ENCODE measurements at places on chromosomes 2 and 18.

DNA sequence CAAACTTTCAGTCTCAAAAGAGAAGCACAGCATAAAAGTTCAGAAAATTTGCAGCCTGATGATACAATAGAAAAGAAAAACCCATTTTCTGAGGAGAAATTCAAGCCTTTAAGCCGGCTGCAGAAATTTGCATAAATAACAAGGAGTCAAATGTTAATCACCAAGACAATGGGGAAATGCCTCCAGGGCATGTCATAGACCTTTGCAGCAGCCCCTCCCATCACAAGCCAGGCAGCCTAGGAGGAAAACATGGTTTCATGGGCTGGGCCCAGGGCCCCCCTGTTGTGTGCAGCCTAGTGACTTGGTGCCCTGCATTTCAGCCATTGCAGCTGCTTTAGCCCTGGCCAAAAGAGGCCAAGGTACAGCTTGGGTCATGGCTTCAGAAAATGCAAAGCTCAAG, 54.1 kb upstream of the CAVIN2 start:
- no peak for DNase-seq

- no peak for DNase-seq
These were observed 11.6 kb downstream of the NOSTRIN start for GRCh38 chr2:168814046-168814445.

GRCh38 chr2:47177043-47177565, 22.0 kb upstream of the STPG4 start:
- DNase-seq = no peak

DNA sequence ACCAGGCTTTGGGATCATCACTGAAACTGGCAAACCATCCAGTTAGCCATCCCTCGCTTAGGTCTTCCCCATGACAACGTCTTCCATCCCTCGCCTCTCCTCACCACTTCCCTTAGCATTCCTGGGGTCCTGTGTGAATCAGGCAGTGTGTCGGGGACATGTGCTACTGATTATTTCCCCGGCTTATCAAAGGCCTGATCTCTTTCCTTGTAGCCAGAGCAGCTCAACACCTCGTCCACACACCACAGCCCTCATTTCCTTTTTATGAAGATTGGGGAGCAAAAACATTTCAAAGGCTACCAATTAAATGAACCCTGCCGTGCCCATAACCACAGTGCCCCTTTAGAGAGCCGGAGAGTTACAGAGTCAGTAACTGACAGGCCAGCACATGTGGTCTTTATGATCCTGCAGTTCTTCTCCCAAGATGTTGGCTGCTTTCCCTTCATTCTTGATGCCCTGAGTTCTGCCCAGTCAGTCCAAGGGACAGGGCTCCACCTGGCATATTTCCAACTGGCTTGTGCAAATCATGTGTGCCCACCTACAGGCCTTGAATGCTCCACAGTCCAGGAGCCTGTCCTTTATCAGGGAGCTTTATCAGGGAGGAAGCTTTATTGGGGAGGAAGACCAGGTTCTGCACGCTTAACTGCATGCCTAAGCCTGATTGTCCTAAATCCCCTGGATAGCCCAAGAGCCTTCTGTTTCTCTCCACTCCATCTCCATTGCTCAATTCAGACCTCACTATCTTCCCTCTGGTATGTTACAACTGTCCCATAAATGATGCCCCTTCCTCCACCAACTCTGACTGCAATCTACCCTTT, 343.1 kb downstream of the CYRIA start:
- DNase-seq = no peak

DNA sequence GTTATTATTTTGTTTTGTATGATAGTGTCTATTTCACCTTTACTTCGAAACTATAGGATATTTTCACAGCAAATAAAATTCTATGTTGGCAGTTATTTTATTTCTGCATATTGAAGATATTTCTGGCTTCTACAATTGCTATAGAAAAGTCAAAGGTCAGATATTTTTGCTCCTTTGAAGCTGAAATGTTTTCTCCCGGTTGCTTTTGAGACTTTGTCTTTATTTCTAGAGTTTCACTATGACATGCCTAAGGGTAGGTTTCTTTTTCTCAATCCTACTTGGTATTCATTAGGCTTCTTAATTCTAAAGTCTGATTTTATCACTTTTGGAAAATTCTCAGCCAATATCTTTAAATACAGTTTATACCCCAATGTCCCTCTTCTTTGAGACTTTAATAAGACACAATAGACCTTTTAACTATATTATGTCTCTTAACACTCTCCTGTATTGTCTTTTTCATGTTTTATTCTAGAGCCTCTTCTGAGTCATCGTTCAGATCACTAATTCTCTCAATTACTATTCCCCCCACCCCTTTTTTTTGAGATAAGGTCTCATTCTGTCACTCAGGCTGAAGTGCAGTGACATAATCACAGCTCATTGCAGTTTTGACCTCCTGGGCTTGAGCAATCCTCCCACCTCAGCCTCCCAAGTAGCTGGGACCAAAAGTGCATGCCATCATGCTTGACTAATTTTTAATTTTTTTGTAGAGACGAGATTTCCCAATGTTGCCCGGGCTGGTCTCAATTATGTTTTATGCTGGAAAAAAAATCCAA, 50.5 kb downstream of the USP37 start:
- no peak for DNase-seq

DNA sequence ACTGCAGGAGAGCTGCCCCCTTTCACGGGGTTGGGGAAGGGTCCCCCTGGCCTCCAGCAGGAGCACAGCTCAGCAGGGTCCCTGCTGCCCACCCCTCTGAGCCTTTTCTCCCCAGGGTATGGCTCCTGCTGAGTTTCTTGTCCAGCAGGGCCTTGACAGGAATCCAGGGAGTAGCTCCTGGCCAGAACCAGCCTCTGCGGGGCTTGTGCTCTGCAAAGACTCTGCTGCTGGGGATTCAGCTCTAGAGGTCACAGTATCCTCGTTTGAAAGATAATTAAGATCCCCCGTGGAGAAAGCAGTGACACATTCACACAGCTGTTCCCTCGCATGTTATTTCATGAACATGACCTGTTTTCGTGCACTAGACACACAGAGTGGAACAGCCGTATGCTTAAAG, 21.2 kb downstream of the FOSL2 start:
- no peak for DNase-seq

All from stimulated activated CD4-positive, alpha-beta T cell treated with anti-CD3 and anti-CD28 coated beads, Interleukin-4, amount 100 ng/mL, for 4 hours (primary cell).